ENCODE measurements at places on chromosomes 6 and 20. TPM values are rescaled to one million over a fixed set of nuclear protein-coding genes. Genes with fewer than 3 reads are reported as not detected.
A peak's percentile ranks its signal among the peaks of the same experiment; 100 is the strongest.

GRCh38 chr20:36585410-36586125 lies 12.2 kb downstream of the TGIF2 start:
- no peak for DNase-seq
- no peaks in the 10 kb centered on the region for H3K4me1 ChIP-seq
- H3K27me3 ChIP-seq = no peaks in the 10 kb centered on the region
- no peak overlapping the region for H3K27ac ChIP-seq
- no peak overlapping the region for H3K4me3 ChIP-seq

DNA sequence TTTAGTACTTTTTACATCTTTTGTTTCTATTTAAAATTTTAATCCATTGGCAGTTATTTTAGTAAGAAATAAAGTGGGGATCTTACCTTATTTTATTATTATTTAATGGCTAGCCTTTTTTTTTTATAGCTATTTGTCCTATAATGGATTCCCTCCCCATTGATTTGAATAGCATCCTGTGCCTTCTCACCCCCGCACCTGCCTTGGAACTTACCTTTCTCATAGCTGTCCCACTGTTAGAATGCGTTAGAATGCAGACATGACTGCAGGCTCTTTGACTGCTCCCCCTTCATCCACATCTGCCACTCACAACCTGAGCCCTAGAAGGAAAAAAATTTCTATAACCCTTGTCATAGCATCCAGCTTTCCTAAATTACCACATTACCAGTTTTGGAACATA lies 9.1 kb downstream of the PKIB start:
- H3K27me3 ChIP-seq = no peaks in the 10 kb centered on the region
- no peak overlapping the region for H3K27ac ChIP-seq
- H3K4me3 ChIP-seq = no peak overlapping the region
- H3K36me3 ChIP-seq = no peaks in the 10 kb centered on the region
- DNase-seq = no peak

- no peak overlapping the region for H3K4me3 ChIP-seq
- no peaks in the 10 kb centered on the region for H3K27me3 ChIP-seq
Observed at GRCh38 chr6:152401978-152402377, 235.2 kb downstream of the SYNE1 start.

DNA sequence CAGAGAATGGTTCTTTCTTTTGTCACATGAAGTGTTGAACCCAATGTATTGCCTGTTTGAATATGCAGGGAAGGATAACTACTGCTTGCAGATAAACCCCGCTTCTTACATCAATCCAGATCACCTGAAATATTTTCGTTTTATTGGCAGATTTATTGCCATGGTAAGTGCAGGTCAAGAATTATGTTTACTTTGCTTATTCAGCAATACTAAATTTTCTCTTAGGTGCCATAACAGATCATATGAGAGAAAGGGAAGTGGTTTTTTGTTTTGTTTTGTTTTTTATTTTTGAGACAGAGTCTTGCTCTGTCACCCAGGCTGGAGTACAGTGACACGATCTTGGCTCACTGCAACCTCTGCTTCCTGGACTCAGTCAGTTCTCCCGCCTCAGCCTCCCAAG lies 36.6 kb upstream of the DYNLRB1 start:
- no peak overlapping the region for H3K4me3 ChIP-seq
- no peaks in the 10 kb centered on the region for H3K27me3 ChIP-seq
- no peaks in the 10 kb centered on the region for H3K36me3 ChIP-seq
- H3K4me1 ChIP-seq = no peaks in the 10 kb centered on the region

GRCh38 chr6:106908386-106908840 lies 66.1 kb downstream of the CD24 start:
- peak overlapping the region; percentile 24 for H3K27ac ChIP-seq
- H3K36me3 ChIP-seq = no peaks in the 10 kb centered on the region
- no peaks in the 10 kb centered on the region for H3K27me3 ChIP-seq
- no peak for DNase-seq

GRCh38 chr6:130720076-130720715 lies 107.0 kb upstream of the SMLR1 start:
- H3K4me3 ChIP-seq = no peak overlapping the region
- H3K27ac ChIP-seq = no peak overlapping the region
- H3K36me3 ChIP-seq = no peaks in the 10 kb centered on the region
- H3K4me1 ChIP-seq = no peaks in the 10 kb centered on the region

DNA sequence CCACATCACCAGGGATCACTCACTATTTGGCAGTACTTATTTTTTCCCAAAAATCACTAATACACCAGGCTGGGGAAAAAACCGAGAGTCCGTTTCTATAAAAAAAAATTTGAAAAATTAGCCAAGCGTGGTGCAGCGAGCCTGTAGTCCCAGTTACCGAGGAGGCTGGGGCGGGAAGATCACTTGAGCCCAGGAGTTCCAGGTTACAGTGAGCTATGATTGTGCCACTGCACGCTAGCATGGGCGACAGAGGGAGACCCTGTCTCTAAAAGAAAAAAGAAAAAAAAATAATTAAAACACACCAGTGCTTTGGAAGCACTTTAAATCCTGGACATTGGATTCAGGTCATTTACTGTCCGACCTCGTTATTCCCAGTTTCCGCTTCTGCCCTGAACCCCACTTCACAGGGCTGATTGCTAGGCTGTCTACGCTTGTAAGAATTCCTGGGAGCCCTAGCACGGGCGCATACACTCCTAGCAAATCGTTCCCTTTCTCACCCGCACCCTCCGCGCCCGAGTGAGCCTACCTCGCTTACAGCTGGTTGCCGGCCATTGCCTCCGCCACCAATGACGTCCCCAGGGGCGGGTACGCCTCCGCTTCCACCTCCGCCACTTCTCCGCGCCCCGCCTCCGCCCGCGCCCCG lies at the start of gene TPMT:
Gene TPMT (minus strand): TSS at position 571 of the 643 bp plus-strand sequence. CDS start 5,950 bp downstream, outside the sequence.
- DNase-seq = peak; percentile 43
- peaks cover 9% of the 10 kb centered on the region for H3K4me1 ChIP-seq
- peak within 1 kb of the TSS; percentile 90 for H3K4me3 ChIP-seq
- no peaks in the 10 kb centered on the region for H3K36me3 ChIP-seq
- no peaks in the 10 kb centered on the region for H3K27me3 ChIP-seq

GRCh38 chr6:14630016-14630415 lies 512.4 kb downstream of the CD83 start:
- H3K27me3 ChIP-seq = no peaks in the 10 kb centered on the region
- no peak overlapping the region for H3K27ac ChIP-seq
- no peak for DNase-seq
- no peaks in the 10 kb centered on the region for H3K36me3 ChIP-seq
- H3K4me1 ChIP-seq = no peaks in the 10 kb centered on the region
- no peak overlapping the region for H3K4me3 ChIP-seq

GRCh38 chr20:2617099-2617714 lies 35.2 kb upstream of the NOP56 start:
- H3K27ac ChIP-seq = no peak overlapping the region
- DNase-seq = no peak
- H3K36me3 ChIP-seq = no peaks in the 10 kb centered on the region
- no peak overlapping the region for H3K4me3 ChIP-seq
- no peaks in the 10 kb centered on the region for H3K27me3 ChIP-seq

- H3K27ac ChIP-seq = no peak overlapping the region
- no peak overlapping the region for H3K4me3 ChIP-seq
- H3K4me1 ChIP-seq = no peaks in the 10 kb centered on the region
- peak; percentile 32 for DNase-seq
- H3K27me3 ChIP-seq = no peaks in the 10 kb centered on the region
- H3K36me3 ChIP-seq = peaks cover 16% of the 10 kb centered on the region
Observed at GRCh38 chr20:47220161-47220582, 136.3 kb downstream of the ZMYND8 start.

DNA sequence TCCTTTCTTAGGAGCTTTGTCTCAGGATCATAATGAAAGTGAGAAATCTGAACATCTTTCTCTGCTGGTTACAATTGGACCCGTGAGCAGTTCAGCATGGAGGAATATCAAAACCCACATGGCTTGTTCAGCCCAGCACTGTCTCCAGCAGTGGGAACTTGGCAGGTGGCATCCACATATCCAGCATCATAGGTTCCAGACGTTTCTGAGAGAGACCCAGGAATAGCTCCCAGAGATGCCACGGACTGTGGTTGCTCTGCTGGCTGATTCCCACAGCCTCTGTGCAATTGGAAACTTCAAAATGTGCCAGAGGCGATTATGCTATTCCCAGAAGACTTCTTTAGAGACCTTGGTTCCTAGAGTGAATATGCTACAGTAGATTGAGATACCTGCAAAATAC lies 76.4 kb downstream of the PHACTR2 start:
- no peak for DNase-seq
- H3K36me3 ChIP-seq = no peaks in the 10 kb centered on the region
- no peaks in the 10 kb centered on the region for H3K4me1 ChIP-seq

GRCh38 chr6:170108456-170108855 lies 182.4 kb downstream of the DLL1 start:
- H3K36me3 ChIP-seq = no peaks in the 10 kb centered on the region
- H3K4me3 ChIP-seq = no peak overlapping the region
- no peaks in the 10 kb centered on the region for H3K4me1 ChIP-seq
- H3K27ac ChIP-seq = no peak overlapping the region
- DNase-seq = no peak

DNA sequence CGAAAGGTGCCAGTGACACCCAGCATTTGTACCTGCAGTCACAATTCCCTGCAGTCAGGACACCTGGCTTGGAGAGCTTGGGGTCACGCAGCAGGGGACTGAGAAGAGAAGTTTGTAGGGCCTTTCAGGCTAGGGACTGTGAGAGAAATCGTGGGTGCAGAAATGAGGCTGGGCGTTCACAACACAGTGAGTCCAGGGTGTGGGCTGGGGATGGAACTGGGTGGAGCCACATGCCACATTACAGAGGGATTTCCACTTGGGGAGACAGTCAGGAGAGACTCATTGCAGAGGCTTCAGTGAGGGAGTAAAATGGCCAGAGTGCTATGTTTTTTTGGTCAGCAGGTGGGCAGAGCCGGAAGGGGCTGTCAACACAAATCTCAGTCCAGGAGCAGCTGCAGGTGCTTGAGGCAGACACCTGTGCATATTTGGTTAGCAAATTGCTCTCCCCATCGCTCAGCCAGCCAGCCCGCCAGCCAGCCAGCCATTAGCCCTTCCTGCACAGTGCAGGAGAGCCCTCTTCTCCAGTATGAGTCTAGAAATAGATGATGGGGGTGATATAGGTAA lies 7.4 kb downstream of the ITPR3 start:
- H3K4me1 ChIP-seq = peaks cover 31% of the 10 kb centered on the region
- H3K4me3 ChIP-seq = no peak overlapping the region
- DNase-seq = peak; percentile 46
- no peaks in the 10 kb centered on the region for H3K36me3 ChIP-seq

- no peak overlapping the region for H3K27ac ChIP-seq
- no peak for DNase-seq
- H3K27me3 ChIP-seq = no peaks in the 10 kb centered on the region
- H3K4me3 ChIP-seq = no peak overlapping the region
- H3K4me1 ChIP-seq = no peaks in the 10 kb centered on the region
- no peaks in the 10 kb centered on the region for H3K36me3 ChIP-seq
Observed at GRCh38 chr6:151731313-151731712, 76.2 kb upstream of the ESR1 start.

The CD109 gene
- 1.1 TPM for total RNA-seq

The ADAM33 gene
- 8.1 TPM for total RNA-seq

Data from colonic mucosa (tissue), 4 donors.